ENCODE measurements at places on chromosomes 5 and 9.

DNA sequence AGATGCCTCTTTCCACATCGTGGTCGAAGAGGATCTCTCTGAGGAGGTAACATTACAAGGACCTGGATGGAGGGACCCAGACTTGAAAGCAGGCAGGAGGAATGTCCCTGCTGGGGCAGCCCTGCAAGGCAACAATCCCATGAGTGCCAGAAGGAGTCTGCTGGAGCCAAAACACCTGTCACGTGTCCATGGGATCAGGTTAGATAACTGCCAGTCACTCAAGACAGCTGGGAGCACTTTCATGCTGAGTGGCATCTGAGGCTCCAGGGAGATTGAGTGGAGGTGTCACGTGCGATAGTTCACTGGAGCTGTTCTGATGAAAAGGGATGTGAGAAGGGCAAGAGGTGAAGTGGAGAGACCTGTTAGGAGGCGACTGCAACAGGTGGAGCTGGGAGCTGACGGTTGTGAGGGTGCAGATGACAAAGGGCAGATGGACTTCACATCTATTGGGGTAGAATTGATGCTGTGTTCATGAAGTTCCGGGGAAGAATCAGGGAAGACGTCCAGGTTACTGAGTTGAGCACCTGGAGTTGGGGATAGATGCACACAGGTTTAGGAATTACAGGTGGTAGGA lies 68.4 kb downstream of the ICE1 start:
- DNase-seq = no peak

GRCh38 chr5:174793684-174794328 lies 69.4 kb downstream of the MSX2 start:
- DNase-seq = peak; percentile 11

DNA sequence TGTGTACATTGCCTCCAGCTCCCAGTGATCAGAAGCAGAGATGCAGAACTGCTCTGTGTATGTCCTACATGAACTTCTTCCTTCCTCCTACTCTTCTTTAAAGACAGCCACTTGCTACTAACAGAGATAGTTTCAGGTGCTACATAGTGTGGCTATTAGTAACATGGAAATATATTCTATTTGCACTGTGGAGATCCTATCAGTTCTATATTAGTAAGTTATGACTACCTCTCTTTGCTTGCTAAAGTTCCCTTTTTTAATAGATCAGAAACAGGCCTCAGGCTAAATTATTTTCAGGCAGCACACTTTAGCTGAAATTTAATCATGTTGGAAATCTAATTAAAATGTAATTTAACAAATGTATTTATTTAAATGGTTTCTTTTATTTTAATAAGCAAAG lies 64.4 kb upstream of the TNFSF8 start:
- no peak for DNase-seq

DNA sequence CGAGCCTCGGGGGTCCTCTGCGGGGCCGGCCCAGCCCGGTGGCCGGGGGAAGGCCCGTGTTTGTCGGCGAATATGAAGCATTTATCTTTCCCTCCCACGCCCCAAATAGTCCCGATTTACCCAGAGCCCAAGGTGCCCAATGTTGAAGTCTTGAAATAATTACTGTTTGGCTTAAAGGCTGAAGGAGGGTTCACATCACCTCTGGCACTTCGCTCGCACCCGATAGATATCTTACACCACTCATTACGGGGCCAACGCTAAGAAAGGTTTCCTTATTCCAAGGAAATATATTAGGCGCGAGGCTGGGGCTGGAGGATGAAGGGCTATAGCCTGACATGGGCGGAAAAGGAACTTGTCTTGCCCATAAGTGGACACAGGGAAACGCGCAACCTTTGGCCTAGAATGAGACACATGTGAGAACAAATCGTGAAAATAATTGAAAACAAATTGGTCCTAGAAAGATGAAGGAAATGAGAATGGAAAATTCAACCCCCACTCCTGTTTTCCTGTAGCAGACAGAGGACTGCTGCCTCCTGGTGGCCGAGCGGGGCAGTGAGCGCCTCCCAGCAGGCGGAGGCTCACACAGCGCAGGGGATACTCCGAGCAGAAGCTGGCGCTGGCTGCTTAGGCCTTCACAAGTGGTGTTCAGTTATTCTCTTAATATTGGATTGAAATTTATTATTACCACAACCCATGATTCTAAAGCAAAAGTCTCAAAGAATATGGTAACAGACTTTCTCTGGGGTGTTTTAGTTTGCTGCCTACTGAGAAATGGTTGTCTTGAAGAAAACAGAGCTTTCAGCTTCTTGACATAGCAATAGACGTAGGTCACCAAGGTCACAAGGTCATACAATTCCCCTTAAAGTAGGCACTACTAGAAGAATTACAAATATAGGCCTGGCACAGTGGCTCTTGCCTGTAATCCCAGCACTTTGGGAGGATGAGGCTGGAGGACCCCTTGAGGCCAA lies 7.9 kb downstream of the CCL21 start:
- peak; percentile 67 for DNase-seq

DNA sequence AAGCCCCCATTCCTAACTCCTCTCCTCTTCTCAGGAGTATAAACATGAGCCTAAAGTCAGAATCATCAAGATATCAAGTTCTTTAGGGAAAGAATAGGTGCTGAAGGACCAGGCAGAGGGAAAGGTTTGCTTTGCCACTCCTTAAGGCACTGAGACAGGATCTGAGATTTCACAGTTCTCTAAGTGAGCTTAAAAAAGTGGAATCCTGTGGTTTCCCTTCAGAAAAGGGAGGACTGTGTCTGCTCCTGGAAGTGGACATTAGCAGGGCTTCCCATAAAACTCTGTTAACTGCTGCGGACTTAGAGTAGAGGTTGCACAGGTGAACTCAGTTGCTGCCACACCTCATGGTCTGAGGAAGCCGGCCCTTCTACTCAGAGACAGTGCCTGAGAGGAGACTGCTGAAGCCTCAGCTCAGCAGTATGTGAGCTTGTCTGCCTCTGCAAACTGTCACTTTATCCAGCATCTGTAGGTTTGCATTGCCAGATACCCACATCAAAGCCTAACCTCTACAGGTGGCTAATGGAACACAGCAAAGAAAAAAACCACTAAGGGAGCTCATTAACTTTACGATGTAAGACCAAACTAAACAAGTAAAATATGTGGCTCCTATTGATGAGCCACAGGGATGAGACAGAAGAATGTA lies 42.9 kb downstream of the RIC1 start:
- DNase-seq = no peak

GRCh38 chr9:130138791-130139190 lies 33.4 kb upstream of the NCS1 start:
- no peak for DNase-seq

DNA sequence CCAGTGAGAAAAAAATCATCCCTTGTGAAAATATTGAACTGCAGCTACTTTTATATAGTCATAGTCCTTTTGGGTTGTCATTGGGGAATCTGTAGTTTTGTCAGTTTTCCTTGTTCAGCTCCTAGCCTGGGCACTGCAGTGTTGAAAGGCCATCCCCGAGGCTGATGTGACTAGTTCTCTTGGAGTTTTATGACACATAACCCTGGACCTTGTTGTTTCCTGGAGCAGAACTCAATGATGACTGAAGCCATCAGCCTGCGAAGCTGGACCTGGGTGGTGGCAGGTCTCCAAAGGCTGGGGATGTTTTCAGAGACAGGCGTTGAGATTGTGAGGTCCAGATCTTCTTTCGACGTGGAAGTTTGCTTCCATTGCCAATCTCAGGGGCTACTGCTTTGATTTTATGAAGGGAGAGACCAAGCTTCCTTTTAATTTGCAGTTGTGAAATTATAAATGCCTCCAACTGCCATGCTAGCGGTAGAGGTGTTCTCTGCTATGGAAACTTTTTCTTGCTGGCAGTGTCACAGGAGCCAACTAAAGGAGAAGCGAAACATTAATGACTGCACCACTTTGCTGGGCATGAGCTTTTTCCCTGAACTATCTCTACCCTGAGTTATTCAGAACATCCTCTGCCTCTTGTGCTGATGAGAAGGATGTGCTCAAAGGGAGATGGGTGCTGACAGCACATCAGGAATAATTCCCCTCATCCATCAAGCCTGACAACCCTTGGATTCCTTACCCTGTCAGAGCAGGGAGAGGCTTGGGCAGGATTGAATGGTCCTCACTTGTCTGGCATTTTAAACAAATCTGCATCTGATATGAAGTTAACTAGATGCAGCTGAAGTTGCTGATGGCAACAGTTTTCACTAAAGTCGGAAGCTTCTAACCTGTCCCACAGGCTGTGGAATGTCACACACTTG lies 209.6 kb downstream of the MAST4 start:
- no peak for DNase-seq

DNA sequence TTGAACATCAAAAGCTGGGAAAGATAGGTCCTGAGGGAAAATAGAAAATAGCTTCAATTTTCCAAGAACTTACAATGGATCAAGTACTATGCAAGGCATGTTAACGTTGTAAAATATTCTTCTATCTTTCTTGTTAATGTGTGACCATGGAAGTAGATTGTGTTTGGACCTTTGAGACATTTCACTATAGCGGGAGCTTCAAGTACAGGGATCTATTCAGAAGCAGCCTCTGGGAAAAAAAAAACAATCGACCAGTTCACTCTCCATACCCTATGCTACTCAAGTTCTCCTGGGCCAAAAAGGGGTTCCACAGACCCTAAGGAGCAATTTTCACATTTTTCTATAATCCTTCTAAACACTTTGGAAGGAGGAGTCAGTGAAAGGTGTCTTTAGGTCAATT lies 54.1 kb upstream of the ATP10B start:
- no peak for DNase-seq

DNA sequence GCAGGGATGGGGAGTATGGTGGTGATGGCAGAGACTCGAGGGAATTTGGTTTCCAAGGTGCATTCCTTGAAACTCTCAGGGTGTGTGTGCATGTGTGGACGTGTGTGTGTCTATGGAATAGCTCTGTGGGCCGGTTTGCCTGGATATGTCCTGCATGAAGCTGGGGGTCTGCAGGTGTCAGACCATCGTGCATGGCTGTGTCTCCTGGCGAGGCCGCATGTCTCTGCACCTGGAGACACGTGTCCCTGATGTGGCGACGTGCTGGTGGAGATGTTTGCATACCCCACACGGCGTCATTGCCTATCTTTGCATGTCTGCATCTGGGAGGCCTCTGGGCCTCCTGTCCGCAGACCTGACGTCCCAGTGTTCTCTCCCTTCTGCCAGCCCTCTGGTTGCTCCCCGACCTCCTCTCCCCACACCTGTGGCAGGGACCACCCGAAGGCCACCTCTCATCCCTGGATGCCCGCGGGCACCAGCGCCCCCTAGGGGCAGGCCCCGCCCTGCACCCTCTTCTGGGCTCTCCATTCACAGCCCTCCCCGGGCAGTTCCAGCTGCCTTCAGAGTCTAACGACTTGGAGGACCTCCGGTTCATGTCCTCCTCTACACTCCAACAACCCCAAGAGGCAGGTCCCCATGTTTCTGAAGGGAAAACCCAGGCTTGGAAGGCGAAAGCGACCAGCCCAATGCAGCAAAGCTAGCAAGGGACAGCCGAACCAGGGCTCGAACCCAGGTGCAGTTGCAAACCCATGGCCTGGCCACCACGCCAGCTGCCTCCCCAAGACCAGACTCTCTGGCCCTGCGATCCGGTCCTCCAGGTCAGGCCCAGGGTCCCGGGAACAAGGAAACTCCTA lies 88.6 kb downstream of the LMX1B start:
- no peak for DNase-seq

GRCh38 chr9:37410969-37411785 lies 11.3 kb upstream of the GRHPR start:
- DNase-seq = peak; percentile 28

- DNase-seq = no peak
Observed at GRCh38 chr5:95718203-95718602, 12.9 kb upstream of the RHOBTB3 start.

- DNase-seq = no peak
Observed at GRCh38 chr5:53601570-53601969, 41.1 kb downstream of the NDUFS4 start.

DNA sequence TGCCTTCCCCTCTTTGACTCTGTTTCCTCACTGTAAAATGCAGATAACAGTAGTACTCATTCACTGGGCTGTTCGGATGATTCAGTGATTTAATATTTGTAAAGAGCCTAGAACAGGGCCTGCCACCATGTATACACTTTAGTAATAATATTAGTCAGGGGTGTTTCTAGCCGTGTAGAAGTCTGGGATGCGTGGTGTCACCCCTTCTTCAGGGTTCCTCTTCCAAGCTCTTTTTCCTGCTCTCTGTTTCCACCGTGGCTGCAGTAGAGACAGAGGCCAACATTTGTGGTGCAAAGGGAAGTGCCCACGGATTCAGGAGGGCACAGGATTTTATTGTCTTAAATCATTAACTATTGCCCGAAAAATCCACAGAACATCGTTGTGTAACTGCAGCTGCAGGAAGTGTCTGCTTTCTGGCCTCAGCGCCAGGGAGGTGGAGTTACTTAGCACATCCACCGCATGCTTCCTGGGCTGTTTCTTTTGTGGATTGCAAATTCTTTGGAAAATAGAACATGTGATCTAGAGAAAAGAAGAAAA lies 61.7 kb downstream of the TRIO start:
- DNase-seq = no peak

DNA sequence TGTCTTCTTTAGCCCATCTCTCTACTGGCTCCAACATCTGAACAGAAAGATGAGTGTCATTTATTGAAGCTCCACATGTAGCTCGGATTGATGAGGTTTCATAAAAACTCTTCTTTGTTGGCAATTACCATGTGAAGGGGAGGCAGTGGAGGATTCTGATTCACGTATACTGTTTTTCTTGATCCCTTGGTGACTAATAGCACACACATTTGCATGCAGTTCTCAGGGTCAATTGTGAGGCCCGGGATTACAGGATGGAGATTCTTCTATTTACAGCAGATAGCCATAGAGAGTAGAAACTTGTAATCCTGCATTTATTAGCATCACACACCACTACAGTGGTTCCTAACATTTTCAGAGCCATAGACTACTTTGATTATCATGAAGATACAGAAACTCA lies 133.2 kb upstream of the MARCHF11 start:
- no peak for DNase-seq

GRCh38 chr5:32521481-32521880 lies 63.9 kb upstream of the SUB1 start:
- DNase-seq = no peak

DNA sequence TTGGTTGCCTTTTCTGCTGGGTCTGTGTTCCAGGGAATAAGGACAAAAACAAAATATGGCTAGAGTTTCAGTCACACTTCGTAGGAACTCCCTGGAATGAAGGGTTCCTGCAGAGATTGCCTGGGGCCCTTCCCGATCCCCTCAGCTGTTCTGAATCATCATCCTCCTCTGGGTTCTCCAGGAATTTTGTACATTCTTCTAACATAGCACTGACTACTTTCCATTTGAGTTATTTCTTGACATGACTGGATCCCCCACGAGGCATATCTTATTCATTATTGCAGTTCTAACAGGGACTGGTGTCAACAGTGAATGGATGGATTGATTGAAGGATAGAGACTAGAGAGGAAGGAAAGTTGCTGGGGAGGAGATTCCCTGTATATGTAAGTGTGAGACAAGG lies 49.2 kb upstream of the TNC start:
- DNase-seq = no peak

GRCh38 chr9:113152699-113153098 lies 1.9 kb downstream of the SLC31A2 start:
- DNase-seq = no peak

DNA sequence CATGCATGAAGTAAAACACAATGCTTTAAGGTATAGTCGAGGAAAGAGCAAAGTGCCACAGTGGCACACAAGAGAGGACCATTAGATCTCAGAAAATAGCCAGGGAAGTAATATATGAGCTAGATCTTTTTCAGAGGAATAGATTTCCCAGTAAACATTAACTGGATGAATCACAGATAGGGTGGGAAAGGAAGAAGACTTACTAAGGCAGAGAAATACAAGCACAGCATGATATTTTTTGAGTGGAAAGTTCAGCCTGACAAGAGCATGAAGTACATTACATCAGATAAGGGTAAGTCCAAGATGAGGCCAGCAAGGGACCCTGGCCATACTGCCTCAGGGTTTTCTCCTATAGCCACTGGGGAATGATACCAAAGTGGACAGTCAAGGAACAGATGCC lies 804.6 kb upstream of the DMAC1 start:
- no peak for DNase-seq
